ENCODE measurements at places on chromosomes 12 and 14. TPM values are rescaled to one million over a fixed set of nuclear protein-coding genes. Genes with fewer than 3 reads are reported as not detected.

- no peak for DNase-seq
Observed at GRCh38 chr14:64467101-64467500, 1.8 kb downstream of the AKAP5 start.

- no peak for DNase-seq
Observed at GRCh38 chr14:94213741-94214140, 39.6 kb downstream of the PPP4R4 start.

DNA sequence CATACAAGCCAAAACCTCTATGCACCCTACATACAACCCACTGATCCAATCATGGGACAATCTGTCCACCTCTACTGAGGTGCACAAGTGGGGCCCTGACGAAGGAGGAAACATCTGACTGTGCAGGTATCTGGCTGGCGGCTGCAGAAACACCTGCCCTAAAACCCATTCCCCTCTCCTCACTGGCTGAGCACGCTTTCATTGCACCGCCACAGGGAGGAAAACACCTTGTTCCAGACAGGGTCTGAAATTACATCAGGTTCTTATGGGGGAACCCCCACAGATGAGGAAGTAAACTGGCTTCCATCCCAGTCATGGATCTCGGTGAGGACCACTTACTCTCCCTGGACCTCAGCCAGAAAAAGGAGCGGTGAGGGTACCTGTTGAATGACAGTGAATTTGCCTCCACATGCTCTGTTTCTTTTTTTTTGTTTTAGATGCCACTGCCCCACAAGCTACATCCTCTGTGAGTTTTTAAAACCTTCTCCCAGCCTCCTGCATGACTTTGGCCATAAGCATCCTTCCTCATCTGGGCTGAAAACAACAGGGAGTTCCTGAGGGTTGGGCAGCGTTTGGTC, 23.8 kb upstream of the DGLUCY start:
- no peak for DNase-seq

- peak; percentile 67 for DNase-seq
Observed at GRCh38 chr12:122079033-122079531, 526 bp downstream of the MLXIP start.

The TBC1D30 gene
- 11.5 TPM for total RNA-seq

The ENDOU gene
- not detected for total RNA-seq

The TAS2R9 gene
- not detected for total RNA-seq

Data from lower lobe of right lung (tissue), 2 donors.